ENCODE measurements at places on chromosomes 1 and 21. TPM values are rescaled to one million over a fixed set of nuclear protein-coding genes. Genes with fewer than 3 reads are reported as not detected.

The GBP6 gene
- total RNA-seq: 0.53 TPM

GRCh38 chr1:169486281-169487051, 722 bp upstream of the SLC19A2 start:
- DNase-seq: no peak

The IL19 gene
- 0.19 TPM for total RNA-seq

DNA sequence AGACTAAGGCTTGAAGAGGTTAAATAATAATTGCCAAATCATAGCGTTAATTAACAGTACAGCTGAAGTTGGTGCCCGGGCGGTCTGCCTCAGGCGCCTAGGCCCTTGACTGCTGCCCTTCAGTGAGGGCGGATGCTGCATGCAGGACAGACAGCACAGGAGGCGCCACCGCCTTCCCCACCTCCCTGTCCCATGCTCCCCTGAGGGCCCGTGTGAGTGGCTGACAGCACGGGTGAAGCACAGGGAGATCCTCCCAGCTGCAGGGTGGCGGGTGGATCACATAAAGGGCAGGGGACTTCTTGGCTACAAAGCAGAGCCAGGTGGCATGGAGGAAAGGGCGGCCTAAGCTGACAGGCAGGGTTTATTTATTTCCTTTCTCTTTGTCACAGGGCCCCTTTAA, 49.1 kb downstream of the DDX20 start:
- no peak for DNase-seq

DNA sequence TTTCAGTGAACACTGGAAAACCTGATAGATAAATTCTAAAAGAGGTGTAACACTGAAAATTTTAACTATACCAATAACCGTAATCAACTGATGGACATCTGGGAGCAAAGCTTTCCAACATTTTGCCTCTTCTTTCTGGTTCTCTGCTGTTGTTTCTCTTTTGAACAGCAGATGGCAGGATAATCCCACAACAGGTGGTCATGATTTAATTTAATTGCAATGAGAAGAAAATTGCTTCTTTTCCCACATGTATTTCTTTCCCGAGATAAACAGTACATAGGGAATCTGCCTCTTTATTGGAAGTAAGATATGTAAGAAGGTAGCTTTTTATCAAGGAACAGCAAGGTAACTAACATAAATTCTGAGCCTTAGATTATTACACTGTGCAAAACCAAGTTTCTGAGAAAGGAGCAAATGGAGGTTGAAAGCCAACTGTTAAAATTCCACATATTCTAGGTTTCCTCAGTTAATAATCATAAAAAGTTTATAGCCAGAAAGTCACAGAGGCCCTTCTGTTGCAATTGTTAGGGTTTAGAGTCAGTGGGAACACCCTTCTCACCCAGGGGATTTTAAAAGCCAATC, 72.9 kb downstream of the RPS6KA1 start:
- peak; percentile 21 for DNase-seq

The RGS8 gene
- total RNA-seq: not detected

The USH2A gene
- total RNA-seq: not detected

The ATXN7L2 gene
- total RNA-seq: 23.8 TPM

DNA sequence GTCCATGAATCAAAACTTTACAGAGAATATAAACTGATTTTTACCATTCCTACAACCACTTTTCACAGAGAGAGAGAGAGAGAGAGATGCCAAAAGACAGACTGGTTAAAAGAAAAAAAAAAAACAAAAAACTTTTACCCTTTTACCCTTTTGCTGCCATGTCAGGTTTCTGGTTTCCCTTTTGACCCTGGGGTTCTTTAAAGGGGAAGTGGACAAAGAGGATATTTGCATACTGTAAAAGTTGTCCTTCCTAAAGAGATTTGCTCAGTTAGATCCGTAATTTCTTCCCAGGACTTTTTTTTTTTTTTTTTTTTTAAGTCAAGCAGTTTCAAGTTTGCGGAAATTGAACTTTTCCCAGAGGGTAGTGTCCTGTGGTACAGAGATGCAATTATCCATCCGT, 287.8 kb upstream of the RGS18 start:
- no peak for DNase-seq

The STUM gene
- total RNA-seq: not detected

DNA sequence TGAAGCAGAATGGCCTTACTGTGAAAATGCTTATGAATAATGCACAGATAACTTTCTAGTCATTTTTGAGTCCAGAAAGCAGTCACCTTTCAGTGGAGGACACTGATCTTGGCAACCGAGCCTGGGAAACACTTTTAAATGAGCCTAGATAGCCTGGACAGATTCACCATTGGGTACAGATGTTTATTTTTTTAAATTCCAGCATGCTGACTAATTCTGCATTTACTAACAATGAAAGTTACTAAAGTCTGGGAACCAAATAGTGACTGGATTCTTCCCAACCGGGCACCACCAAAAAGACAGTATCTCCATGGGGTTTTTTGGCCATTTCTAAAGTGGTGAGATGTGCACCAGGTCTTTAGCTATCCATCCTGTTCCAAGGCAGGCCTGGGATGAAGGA, 3.3 kb upstream of the FMOD start:
- DNase-seq: no peak

- no peak for DNase-seq
Observed at GRCh38 chr1:100942304-100943046, 46.6 kb downstream of the SLC30A7 start.

- DNase-seq: no peak
Observed at GRCh38 chr1:200751717-200752116, 13.0 kb downstream of the CAMSAP2 start.

GRCh38 chr1:77416692-77417450, 135.1 kb downstream of the AK5 start:
- DNase-seq: no peak

DNA sequence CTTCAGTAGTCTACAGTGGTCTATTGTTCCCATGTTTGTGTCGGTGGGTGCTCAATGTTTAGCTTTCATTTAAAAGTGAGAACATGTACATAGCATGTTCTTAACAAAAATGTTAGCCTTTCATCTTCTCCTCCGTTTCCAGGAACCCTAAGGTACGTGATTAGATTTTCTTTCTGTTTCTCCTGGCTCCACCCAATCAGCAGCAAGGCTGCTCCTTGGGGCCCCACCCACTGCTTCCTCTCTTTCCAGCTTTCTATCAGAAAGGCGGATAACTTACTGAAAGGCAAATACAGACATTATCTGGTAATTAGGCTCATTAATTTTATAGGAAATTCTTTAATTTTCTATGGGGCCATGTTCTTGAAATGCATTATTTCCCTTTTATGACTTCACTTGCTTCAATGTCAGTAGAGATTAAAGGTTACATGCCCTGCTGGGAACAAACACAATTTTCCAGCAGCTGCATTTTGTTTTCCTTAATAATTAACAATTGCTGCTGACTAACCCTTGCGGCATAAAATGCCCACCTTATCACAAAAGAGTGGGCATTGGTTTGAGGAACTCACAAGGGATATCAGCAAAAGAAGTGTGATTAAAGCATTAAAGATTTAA, 324.9 kb upstream of the SNX7 start:
- DNase-seq: no peak

- no peak for DNase-seq
Observed at GRCh38 chr1:180908074-180908765, 4.5 kb upstream of the KIAA1614 start.

DNA sequence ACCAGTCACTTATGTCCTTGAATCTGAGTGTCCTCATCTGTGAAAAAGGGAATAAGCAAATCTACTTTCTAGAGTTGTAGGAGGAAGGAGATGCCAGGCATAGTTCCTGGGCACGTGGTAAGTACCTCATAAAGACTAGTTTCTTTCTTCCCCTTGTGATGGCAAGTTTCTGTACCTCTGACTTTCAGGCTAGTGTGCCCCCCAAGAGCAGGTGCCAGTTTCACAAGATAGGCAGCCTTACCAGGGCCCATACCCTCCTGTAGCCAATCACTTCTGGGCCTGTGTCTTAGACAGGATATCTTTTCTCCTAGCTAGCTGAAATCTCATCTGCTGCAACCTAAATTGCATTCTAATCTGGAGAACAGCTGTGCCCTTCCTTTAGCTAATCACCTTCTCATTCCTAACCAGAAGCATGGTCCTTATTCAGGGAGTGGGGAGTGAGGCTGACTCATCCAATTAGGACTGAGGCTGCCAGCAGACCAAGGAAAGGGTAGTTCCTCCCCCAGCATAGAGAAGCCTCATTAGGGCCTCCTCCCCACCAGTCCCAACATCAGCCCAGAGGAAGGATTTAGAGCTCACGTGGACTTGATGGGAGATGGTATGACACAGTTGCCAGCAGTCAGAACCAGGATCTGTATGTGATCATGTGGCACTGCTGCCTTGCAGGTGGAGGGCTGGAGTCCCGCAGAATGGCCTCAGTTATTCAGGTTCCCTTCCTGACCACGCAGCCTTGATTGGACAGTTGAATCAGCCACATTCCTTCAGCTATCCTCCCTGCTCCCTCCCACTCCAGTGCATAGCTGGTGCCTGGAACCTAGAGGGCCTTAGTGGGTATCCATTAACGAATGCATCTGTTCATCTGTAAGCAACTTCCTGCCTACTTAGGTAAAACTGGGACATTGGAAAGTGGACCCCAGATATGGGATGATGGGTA, 7.9 kb downstream of the KLHDC8A start:
- DNase-seq: no peak

The ZBTB37 gene
- 8.1 TPM for total RNA-seq

DNA sequence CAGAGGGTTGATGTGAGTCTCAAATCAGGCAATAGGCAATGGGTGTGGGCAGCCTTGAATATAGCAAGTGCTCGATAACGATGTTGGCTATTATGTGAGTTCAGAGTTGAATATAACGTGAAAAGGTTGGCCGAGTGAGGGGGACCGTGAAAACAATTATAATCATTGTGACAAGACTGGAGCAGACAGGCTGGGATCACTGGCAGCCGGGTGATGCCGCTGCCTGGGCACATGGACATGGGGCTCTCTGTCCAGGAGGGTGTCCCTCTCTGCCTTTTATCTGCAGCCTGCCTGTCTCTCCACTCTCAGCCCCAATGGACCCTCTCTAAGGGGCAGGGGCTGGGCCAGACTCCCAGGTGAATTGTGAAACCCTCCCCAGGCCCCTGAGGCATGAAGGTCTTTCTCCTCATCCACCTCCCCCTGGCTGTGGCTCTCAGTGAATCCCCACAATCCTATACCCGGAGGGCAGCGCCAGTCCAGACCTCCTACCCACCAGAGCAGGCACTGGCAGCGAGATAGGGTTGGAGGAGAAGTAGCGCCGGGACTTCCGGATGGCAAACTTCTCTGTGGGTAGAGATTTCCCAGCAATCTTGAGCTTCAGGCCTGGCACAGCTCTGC, 36.4 kb downstream of the TTC39A start:
- DNase-seq: no peak

The RAB7B gene
- 0.24 TPM for total RNA-seq

Data from activated T-cell treated with anti-CD3 and anti-CD28 coated beads, Interleukin-2, amount 50 U/mL, for 4 hours (primary cell).